ENCODE measurements at places on chromosomes 1 and 21.

DNA sequence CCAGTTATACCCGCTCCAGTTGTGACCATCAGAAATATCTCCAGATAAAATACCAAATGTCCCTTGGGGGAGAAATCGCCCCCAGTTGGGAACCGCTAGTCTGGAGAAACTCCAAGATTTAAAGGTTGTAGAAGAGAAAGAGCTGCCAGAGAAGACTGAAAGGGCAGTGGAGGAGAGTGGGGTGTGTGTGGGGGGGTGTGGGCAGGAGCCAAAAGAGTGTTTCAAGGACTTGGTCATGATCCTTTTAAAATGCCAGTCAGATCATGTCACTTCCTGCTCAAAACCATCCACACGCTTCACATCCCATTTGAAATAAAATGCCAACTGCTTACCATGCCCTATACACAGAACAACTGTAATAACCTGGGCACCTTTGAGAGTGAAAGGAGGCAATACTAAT, 3.4 kb upstream of the HEYL start:
- DNase-seq = no peak

GRCh38 chr1:224881762-224882211, 47.7 kb upstream of the DNAH14 start:
- DNase-seq = no peak

GRCh38 chr1:189185097-189185496, 1292.6 kb downstream of the BRINP3 start:
- no peak for DNase-seq

GRCh38 chr1:5002676-5003075, 348.3 kb downstream of the AJAP1 start:
- no peak for DNase-seq

DNA sequence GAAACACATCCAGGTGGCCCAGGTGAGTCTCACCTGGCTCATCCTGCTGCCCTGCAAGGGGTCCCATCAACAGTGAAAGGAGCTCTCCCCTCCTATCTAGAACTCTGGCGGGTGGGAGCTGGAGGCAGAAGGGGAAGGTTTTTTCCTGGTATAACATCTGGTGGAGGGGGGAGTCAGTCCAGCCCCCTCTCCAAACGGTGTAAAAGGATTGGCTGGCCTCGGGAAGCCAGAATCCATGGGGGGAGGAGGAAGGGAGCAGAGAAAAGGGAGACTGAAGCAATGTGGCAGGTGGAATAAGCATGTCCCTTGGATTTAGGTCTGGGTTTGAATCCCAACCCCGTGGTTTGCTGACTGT, 1.2 kb upstream of the CAMK2N1 start:
- DNase-seq = no peak

DNA sequence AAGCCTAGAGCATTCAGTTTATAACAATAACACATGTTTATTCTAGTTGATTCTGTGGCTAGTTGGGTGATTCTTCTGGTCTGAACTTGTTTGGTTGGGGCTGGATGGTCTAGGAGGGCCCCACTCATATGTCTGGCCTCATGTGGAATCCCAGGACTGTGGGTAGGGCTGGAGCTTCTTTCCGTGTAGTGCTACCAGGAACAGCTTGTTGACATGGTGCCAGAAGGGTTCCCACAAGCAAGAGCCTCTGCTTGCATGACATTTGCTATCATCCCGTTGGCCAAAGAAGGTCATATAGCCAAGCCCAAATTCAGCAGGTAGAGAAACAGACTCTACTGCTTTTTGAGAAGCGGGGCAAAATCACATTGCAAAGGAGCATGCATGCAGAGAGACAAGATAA, 67.6 kb upstream of the PPP2R5A start:
- DNase-seq = no peak

DNA sequence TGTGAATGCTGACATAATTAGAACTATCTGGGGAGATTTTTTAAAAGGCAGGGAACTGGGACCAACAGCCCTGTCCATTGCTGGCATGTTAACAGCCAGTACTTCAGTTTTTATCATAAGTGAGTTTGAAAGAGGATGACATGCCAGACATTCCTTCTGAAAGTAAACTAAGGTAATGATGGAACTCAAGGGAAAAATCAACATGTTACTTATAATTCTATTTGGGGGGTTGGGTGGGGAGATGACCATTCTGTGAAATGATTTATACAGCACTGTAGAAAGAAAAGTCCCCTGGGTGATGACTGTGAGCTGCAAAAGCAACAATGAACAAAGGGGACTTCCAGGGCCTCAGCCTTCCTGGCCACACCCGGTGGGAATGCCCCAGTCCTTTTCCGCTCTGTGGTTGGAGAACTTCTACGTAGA, 5.4 kb upstream of the LAMC2 start:
- DNase-seq = no peak

DNA sequence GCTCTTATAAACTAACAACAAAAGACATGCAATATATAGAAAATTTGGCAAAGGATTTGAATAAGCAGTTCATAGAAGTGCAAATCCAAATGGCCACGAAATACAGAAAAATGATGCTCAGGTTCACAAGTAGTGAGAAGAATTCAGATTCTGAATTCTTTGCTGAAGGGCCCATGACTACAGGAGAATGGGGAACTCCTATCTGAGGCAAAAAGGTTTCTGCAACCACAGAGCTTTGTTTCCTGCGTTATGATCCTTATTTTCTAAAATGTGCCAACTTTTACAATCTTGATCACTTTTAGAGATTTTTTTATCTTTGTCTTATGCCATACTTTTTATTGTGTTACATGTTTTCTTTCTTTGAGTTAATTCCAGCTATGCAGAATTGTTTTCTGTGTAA, 91.3 kb downstream of the ITSN1 start:
- DNase-seq = no peak

DNA sequence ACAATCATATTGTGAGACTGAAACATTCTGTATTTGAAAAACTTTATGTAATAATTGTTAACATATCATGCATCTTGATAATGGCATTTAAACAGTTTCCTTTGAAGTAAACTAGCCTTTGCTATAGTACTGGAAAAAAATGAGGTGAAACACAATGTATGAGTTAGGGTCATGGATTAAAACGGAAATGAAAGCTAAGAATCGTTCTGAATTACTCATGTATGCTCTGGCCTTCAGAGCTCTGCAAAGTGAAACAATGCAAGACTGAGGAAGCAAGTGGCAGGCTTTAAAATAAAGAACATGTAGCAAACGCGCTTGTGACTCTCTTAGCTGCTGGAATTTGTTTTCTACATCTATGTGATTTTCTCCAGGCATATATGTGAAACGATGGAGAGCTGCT, 317.1 kb downstream of the DPYD start:
- DNase-seq = no peak
